ENCODE measurements at places on chromosomes 1 and 21. TPM values are rescaled to one million over a fixed set of nuclear protein-coding genes. Genes with fewer than 3 reads are reported as not detected.

DNA sequence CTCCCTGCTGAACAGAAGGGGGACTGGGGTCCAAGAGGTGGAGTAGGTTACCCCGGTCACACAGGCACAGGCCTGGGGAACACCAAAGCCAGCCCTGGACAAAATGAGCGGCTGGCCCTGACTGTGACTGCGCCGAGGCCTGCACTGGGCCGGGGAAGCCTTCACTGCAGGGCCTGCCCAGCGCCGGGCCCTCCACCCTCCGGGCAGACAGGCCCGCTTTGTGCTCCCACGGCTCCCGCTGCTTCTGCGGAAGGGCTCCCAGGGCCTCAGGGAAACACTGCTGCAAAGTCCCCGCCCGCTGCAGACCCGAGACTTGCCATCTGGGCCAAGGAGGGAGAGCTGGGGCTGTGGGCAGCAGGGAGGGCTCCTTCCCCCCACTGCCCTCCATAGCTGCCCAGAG, 35.3 kb downstream of the MEGF6 start:
- DNase-seq = no peak

The KRTAP21-2 gene
- not detected for total RNA-seq

- peak; percentile 40 for DNase-seq
Measured at GRCh38 chr1:212485913-212486618, 53.3 kb downstream of the NENF start.

The SERINC2 gene
- total RNA-seq = 14.5 TPM

The PDIK1L gene
- 7.8 TPM for total RNA-seq

GRCh38 chr1:109370712-109371340, 26.9 kb downstream of the SORT1 start:
- DNase-seq = no peak

The HNRNPR gene
- 41.2 TPM for total RNA-seq

The CFH gene
- total RNA-seq = 12.2 TPM

The CYP4A22 gene
- not detected for total RNA-seq

GRCh38 chr21:14687268-14687625, 141.1 kb upstream of the SAMSN1 start:
- DNase-seq = no peak

The PCBP3 gene
- total RNA-seq = 4.6 TPM

- DNase-seq = no peak
Measured at GRCh38 chr1:234868296-234869147, 258.5 kb upstream of the IRF2BP2 start.

The SMCP gene
- not detected for total RNA-seq

DNA sequence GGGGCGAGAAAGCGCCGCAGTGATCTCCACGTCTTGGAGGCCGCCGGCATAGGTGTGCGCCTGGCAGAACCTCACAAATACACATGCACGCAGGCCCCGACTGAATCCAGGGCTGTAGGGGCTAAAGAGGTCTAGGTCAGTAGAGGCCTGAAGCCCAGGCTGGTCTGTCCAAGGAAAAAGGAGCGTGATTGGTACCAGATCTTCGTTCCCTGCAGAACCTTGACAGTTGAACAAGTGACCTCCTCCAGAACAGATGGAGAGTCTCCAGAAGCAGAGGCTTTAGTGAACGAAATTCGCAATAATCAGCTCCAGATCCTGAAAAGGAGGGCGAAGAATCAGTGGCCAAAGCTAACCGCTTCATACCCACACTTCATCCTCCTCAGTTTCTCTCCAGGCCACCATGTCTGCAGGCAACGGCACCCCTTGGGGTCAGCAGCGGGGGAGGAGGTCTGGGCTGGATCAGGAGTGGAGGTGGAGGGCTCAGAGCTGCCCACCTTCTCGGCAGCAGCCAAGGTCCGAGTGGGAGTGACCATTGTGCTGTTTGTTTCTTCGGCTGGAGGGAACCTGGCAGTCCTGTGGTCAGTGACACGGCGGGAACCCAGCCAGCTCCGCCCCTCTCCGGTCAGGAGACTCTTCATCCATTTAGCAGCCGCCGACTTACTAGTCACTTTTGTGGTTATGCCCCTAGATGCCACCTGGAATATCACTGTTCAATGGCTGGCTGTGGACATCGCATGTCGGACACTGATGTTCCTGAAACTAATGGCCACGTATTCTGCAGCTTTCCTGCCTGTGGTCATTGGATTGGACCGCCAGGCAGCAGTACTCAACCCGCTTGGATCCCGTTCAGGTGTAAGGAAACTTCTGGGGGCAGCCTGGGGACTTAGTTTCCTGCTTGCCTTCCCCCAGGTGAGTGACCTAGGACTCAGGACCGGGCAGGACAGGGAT, 749 bp upstream of the PEX11B start:
- peak; percentile 81 for DNase-seq

GRCh38 chr1:234324821-234325220, 48.4 kb upstream of the COA6 start:
- DNase-seq = no peak

DNA sequence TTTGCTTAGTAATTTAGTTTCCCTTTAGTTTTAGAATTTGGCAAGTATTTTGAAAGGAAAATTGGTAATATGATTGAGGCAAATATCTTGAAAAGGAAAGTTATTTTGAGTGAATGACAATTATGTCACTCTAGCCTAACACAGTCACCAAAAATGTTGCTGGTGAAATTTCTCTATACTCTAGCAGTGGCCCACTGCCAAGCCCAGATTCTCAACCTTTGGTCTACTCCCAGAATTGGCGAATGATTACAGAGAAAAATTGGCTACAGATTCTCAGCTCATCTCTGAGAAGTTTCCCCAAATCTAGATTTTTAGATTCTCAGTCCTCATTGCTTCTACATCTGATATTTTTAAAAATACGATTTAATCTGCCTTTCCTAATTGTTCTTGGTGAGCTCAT, 84.9 kb downstream of the PIGK start:
- no peak for DNase-seq

The RXRG gene
- 2.6 TPM for total RNA-seq

GRCh38 chr1:111489604-111490003, 13.8 kb downstream of the ADORA3 start:
- DNase-seq = peak; percentile 76

DNA sequence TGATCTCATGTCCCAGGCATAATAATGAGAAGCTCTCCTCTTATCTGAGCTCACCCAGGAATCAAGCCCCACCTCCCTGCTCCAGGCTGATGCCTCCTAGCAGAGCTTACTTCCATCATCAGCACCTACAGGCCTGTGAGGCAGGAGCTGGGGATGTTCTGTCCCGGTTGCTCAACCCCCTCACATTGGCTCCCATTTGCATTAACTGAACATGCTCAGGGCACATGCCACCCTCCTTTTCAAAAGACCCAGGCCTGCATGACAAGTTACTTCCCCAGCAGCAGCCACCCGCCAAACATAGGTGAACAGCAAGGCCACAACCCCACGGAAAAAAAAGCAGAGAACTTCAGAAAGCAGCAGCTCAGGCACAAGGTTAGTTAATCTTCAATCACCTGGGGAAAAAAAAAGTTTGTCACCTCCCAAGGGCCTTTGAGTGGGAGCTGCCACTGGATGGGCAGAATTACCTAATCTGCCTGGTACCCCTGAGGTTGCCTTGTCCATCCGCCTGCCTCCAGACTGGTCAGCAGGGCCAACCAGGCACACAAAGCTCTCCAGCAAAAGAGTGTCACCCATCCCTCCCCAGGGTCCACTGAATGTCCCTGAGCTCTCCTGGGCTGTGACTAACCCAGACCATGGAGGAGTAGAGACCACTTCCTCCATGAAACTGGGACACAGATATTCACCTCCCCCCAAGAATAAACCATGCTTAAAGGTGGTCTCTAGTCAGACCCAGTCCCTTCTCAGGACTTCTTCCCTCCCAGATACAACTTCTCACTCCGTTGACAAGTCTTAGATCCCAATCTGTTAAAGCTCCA, 4.4 kb downstream of the KCNN3 start:
- peak; percentile 42 for DNase-seq

The KRTAP12-2 gene
- not detected for total RNA-seq

The LY9 gene
- 1.6 TPM for total RNA-seq

DNA sequence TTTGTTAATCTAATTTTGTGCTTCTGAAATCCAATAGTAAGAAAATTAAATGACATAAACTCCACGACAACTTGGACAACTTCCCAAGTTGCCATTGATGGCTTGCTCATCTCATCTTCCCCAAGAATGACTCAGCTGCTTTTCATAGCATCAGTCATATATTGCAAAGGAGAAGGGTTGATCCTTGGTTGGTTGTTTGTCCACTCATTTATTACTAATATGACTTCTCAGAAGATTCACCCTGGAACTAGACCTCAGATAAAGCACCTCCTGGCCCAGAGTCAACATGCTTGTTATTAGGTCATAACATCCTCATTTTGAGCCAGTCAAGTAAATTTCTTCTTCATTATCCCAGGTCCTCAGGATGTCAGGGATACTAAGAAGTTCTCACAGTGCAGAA, 2.3 kb upstream of the LCE3D start:
- no peak for DNase-seq

DNA sequence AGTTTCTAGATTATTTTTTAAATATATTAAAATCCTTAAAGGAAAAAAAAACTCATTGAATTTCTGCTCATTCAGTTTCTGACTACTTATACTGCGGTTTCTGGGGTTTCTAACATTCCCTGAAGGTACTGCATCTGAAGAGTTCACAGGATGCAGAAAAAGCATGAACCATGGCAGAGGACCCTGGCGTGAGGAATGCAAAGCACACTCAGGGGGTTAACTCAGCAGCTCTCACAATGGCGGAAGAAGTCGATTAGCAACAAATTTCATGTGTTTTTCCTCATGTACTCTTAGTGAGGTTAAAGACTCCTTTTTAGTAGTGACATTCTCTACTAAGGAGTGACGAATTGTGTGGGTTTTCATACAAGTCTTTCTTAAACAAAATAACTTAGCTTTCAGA, 975.6 kb downstream of the NCAM2 start:
- DNase-seq = no peak

GRCh38 chr21:37065561-37066177, 7.2 kb downstream of the PIGP start:
- no peak for DNase-seq

DNA sequence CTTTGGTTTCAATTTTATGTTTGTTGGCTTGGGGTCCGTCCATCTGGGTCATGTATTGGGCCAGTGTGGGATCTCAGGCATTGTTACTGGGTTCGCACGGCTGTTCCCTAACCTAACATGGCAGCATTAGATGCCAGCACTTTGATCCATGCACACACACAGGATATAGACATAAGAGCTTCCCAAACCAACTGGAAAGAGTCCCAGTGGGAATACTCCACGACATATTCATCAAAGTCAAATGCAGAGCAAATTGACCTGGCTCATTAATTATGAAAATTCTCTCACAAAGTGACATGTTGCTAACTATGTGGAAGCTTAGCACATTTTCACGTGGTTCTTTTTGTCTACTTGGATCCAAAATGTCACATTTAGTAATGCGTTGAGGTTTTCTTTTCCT, 130.4 kb downstream of the SETD4 start:
- no peak for DNase-seq

- DNase-seq = no peak
Measured at GRCh38 chr1:27547220-27548116, 56.5 kb downstream of the AHDC1 start.

- DNase-seq = no peak
Measured at GRCh38 chr1:197674286-197674685, 101.0 kb downstream of the DENND1B start.

- no peak for DNase-seq
Measured at GRCh38 chr1:31116022-31116421, 50.5 kb upstream of the PUM1 start.

The EDN2 gene
- total RNA-seq = 3.6 TPM

DNA sequence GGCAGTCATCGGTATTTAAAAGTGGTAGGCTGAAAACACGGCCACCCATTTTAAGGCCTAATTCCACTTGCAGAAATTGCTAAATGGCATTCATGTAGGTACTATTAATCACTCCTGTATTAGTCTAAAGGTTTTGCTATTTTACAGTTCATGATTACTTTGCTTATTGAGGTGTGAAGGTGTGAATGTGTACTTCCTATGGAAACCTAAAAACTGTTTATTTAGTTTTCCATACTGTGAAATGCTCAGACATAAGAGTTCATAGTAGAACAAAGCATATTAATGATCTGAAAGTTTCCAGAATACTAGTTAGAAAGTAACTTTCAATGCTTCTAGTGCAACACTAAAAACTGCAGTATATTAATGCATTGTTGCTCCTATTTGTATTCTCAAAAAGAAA, 69.8 kb downstream of the ITGB3BP start:
- no peak for DNase-seq

GRCh38 chr1:96747565-96747964, 26.0 kb downstream of the PTBP2 start:
- no peak for DNase-seq

The ADIPOR1 gene
- total RNA-seq = 38.6 TPM

DNA sequence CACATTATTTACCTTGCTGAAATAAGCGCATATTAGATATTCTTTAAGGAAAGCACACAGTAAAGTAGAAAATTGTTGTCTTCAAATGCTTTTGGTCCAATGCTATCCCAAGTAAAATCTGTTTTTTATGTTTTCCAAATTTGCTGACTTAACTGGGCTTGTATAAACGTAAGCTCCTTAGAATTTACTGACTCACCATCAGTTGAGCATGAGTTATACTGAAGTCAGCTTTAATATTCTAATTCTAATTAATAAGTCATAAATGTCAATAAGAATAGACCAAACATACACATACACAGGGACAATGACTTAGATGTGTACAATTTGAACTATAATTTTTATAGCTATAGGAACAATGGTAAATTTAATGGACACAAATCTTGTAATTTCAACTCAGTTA, 319.2 kb downstream of the TPR start:
- DNase-seq = no peak

The CFAP141 gene
- not detected for total RNA-seq

DNA sequence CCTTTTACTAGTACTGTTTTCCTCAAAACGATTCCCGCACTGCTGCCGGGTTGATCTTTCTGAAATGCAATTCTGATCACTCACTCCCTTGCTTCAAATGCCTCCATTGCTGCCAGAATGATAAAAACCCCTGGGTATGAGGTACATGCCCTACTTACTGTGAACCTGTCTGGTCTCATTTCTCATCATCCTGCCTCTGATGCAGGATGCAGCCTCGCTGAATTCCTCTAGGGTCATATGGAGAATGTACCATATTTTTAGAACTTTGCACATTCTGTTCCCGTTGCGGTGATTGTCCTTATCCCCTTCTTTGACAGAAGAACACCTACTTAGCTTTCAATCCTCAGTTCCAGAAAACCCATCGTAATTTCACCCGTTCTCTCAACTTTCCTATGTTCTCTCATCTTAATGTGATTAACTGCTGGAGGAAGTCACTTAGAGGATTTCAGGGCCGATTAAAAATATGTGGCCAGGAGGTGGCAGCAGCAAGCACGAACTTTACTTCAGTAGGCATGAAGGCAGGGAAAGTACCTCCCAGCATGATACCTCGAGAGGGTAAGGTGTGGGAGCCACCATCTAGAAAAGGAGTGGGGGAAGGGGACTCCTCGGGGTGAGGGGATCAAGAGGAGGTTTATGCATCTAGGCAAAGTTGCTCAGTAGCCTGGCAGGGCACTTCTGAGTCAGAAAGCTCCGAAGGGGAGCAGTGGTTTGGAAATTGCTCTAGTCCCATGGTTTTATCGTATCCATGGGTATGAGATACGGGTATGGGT, 361.5 kb upstream of the ZP4 start:
- peak; percentile 80 for DNase-seq

The DNAH14 gene
- 33.3 TPM for total RNA-seq

- DNase-seq = peak; percentile 70
Measured at GRCh38 chr1:207848234-207848633, 62.7 kb downstream of the CD34 start.

- DNase-seq = no peak
Measured at GRCh38 chr1:223423641-223424233, 30.5 kb downstream of the CCDC185 start.
